ENCODE measurements at places on chromosomes 5 and 9. TPM values are rescaled to one million over a fixed set of nuclear protein-coding genes. Genes with fewer than 3 reads are reported as not detected.

- no peak overlapping the region for H3K4me3 ChIP-seq
- H3K4me1 ChIP-seq = peaks cover 13% of the 10 kb centered on the region
- DNase-seq = no peak
Observed at GRCh38 chr5:168743617-168744016, 164.4 kb upstream of the PANK3 start.

DNA sequence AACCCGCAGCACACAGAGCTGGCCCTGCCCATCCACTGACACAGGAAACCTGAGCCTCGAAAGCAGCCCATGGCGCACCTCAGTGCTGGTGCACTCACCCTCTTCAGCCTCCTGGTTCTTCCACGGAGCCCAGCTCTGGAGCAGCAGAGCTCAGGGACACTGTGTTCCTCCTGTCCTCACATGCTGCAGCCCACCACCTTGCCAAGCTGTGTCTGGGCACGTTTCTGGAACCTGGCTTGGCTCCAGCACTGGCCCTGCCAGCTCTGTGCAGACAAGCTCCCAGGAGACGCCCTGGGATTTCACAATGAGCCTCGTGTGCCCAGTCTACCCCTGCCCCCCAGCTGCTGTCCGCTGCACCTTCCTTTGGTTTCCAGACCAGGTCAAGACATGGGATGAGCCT is 119.5 kb downstream of the SYK start:
- peaks cover 20% of the 10 kb centered on the region for H3K4me1 ChIP-seq
- no peaks in the 10 kb centered on the region for H3K36me3 ChIP-seq
- H3K27ac ChIP-seq = peak overlapping the region; percentile 91
- peak; percentile 74 for DNase-seq
- no peaks in the 10 kb centered on the region for H3K27me3 ChIP-seq

GRCh38 chr9:129176701-129177442 is 1.2 kb downstream of the IER5L start:
- H3K4me1 ChIP-seq = peaks cover 10% of the 10 kb centered on the region
- no peaks in the 10 kb centered on the region for H3K36me3 ChIP-seq
- H3K27me3 ChIP-seq = no peaks in the 10 kb centered on the region
- no peak for DNase-seq
- peak overlapping the region; percentile 96 for H3K27ac ChIP-seq
- peak overlapping the region; percentile 98 for H3K4me3 ChIP-seq

- H3K4me3 ChIP-seq = peak overlapping the region; percentile 54
- H3K4me1 ChIP-seq = peaks cover 31% of the 10 kb centered on the region
- no peak for DNase-seq
- no peaks in the 10 kb centered on the region for H3K36me3 ChIP-seq
Observed at GRCh38 chr9:38048316-38048969, 20.6 kb downstream of the SHB start.

DNA sequence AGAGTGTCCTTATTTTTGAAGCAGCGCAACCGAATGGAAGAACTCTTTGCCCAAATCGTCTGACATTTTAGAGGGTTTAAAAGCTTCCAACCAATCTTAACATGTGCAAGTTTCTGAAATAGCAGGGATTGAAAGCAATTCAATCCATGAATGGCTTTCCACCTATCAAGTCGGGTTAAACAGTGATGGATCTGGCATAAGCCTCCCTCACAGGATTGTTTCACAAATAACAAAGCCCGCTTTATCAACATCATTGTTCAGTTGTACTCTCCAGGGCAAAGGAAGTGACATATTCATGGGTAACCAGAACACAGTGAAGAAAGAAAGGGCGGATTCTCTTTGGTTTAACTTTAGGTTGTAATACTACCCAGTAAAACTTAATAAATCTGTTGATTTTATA is 497.3 kb downstream of the MTRR start:
- no peaks in the 10 kb centered on the region for H3K36me3 ChIP-seq
- H3K4me3 ChIP-seq = no peak overlapping the region
- no peaks in the 10 kb centered on the region for H3K4me1 ChIP-seq
- no peak for DNase-seq

GRCh38 chr9:114084282-114085073 is 6.4 kb upstream of the AMBP start:
- no peak overlapping the region for H3K27ac ChIP-seq
- H3K27me3 ChIP-seq = no peaks in the 10 kb centered on the region
- H3K4me3 ChIP-seq = no peak overlapping the region

- no peak overlapping the region for H3K27ac ChIP-seq
- no peaks in the 10 kb centered on the region for H3K27me3 ChIP-seq
- H3K4me3 ChIP-seq = no peak overlapping the region
- no peak for DNase-seq
Observed at GRCh38 chr9:3897631-3898030, 371.8 kb upstream of the RFX3 start.

DNA sequence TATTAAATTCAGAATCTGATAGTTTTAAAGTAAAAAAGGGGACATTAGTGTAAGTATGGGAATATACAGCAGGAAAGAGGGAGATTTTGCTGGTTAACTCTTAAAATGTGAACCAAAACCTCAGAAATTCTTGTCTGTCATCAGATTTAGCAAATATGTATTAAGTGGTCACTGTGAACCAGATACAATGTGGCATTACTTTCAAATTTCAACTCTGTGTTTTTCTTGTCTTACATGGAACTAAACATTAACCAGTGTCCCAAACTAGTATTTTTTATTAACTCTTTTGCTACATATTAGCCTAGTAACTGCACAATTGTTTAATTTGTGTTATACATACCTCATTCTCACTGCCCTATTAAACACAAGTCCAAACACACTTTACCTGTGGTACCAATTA is 259.9 kb upstream of the RASA1 start:
- no peak overlapping the region for H3K4me3 ChIP-seq
- H3K27ac ChIP-seq = no peak overlapping the region
- no peak for DNase-seq
- H3K4me1 ChIP-seq = peaks cover 4% of the 10 kb centered on the region
- H3K36me3 ChIP-seq = no peaks in the 10 kb centered on the region

DNA sequence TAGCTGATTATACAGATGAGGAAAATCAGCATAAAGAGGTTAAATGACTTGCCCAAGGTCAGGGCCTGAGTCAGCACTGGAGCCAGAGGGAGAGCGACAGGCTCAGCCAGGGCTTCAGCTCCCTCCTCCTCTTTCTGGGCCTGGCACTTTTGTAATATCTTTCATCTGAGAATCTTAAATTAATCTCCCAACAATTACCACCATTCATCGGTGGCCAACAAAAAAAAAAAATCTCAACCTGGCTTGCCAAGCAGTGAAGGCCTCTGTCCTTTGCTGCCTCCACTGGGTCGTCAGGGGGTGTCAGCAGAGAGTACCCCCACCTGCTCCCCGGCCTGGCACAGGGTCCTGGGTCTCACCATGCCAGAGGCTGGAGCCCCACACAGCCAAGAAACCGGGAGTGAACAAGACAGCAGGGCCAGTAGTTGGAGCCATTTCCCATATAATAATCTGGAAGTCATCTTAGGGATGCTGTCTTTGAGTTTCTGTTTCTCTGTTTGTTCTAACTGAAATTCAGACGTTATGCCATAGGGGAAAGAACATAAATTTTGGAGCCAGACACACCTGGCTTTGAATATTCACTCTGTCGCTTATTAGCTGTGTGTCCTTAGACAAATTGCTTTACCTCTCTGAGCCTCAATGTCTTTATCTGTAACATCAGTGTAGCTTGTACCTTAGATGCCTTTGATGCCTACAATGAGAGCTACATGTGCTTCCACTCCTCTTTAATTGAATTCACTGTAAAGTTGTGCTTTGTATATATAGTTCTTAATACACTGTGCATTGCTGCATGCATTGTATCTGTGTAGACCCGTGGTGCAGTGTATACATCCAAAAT is 299.9 kb upstream of the MSX2 start:
- no peak overlapping the region for H3K27ac ChIP-seq
- no peak overlapping the region for H3K4me3 ChIP-seq
- no peaks in the 10 kb centered on the region for H3K36me3 ChIP-seq

DNA sequence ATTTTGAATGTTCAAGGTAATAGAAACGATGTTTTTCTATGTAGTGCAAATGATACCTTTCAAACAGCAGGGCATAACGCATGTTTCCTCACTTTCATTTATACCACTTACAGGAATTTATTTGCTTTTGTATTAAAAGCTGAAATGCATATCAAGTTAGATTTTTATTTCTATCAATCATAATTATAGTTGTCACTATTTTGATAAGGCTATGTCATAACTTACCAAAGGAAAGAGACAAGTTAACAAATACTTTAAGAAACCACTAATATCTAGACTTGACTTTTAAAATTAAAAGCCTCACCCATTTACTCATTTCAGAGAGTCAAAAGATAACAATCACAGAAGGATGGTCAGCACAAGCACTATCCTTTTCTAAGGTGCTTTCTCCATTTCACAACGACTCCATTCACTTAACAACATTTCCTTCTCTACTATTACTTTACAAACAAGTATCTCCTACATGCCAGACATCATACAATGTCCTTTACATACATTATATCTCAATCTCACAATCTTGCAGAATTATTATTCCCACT is 12.6 kb downstream of the ERP44 start:
- H3K27me3 ChIP-seq = no peaks in the 10 kb centered on the region
- H3K27ac ChIP-seq = no peak overlapping the region
- H3K4me1 ChIP-seq = peaks cover 19% of the 10 kb centered on the region
- no peaks in the 10 kb centered on the region for H3K36me3 ChIP-seq

- H3K27ac ChIP-seq = peak overlapping the region; percentile 12
- peaks cover 8% of the 10 kb centered on the region for H3K4me1 ChIP-seq
- peaks cover 8% of the 10 kb centered on the region for H3K36me3 ChIP-seq
- H3K27me3 ChIP-seq = no peaks in the 10 kb centered on the region
Observed at GRCh38 chr5:178941361-178941760, 363 bp downstream of the ZNF454 start.

DNA sequence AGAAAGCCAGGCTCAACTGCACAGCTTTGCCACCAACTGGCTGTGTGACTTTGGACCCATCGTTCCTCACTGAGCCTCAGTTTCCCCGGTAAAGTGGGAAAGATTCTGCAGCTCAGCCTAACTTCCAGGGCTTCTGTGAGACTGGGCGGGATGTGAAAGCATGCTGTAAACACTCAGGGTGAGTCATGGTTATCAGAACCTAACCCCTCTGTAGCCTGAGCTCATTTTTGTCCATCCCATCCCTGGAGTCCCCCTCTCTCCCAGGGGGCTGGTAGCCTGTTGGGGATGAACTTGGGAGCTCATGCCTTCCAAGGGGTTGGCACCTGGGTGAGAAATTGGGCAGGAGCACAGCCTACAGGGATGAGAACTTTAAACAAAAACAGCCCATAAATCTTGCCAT is 2.3 kb downstream of the CCDC69 start:
- no peaks in the 10 kb centered on the region for H3K27me3 ChIP-seq
- peaks cover 39% of the 10 kb centered on the region for H3K4me1 ChIP-seq
- no peaks in the 10 kb centered on the region for H3K36me3 ChIP-seq
- peak overlapping the region; percentile 90 for H3K4me3 ChIP-seq
- DNase-seq = no peak

DNA sequence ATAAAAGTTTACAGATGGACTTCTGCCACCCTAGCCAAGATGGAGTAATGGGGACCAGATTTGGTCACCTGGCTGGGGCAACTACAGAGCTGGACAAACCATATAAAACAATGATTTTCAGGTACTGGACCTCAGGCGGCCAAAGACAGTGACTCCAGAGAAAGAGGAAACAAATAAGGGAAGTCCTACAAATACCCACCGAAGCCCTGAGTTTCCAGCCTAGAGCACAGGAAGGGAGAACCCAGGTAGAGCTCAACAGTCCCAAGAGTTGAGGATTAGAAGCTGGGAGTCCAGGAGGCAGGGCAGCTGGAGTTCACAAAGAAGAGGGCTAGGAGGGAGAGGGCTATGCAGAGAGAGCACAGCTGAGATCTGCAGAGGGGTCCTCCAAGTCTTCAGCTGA is 106.7 kb upstream of the NR5A1 start:
- no peaks in the 10 kb centered on the region for H3K36me3 ChIP-seq
- H3K4me1 ChIP-seq = no peaks in the 10 kb centered on the region
- no peaks in the 10 kb centered on the region for H3K27me3 ChIP-seq
- H3K27ac ChIP-seq = no peak overlapping the region
- no peak for DNase-seq

DNA sequence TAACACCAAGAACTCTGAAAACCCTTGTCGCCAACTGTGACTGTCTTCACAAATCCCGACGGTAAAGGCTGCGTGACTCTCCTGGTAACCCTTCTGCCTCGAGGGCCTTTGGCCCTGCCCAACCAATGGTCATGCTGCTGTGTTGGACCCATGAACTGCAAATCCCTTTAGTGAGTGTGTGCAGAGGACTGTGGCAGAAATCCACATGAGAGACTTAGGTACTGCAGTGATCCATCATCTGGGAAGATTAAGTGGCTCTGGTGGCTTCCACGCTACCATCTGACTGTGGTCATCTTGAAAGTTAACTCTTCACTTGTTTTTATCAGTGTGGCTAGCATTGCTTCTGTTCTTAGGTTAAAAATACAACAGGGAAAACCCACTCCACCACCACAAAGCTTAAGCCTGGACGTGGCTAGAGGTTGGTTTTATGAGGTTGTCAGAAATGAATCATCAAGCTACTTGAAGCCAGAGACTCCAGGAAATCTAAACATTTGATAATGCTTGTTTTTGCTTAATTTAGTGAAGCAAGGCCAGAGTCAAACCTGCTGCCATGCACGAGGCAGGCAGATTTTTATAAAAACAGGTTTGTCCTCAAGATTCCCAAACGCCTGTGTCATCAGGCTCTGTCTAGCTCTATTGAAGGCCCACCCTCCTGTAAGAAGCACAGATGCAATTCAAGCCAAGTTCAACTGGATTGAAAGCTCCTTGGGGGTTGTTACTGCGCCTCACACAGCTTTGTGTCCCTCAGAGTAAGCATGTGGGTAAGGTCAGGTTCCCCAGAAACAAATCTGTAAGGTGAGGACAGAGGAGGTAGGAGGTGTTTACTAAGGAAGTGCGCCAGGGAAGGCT is 52.7 kb upstream of the ERCC6L2 start:
- no peak for DNase-seq
- no peak overlapping the region for H3K4me3 ChIP-seq
- H3K4me1 ChIP-seq = peaks cover 17% of the 10 kb centered on the region
- no peaks in the 10 kb centered on the region for H3K36me3 ChIP-seq
- no peak overlapping the region for H3K27ac ChIP-seq

- H3K36me3 ChIP-seq = no peaks in the 10 kb centered on the region
- DNase-seq = no peak
- no peak overlapping the region for H3K4me3 ChIP-seq
- no peaks in the 10 kb centered on the region for H3K27me3 ChIP-seq
Observed at GRCh38 chr9:34744295-34745221, 34.6 kb upstream of the CCL21 start.

- no peaks in the 10 kb centered on the region for H3K36me3 ChIP-seq
- H3K27ac ChIP-seq = no peak overlapping the region
- no peak for DNase-seq
- H3K27me3 ChIP-seq = no peaks in the 10 kb centered on the region
Observed at GRCh38 chr5:157602505-157602904, 26.9 kb upstream of the ADAM19 start.

- H3K4me3 ChIP-seq = no peak overlapping the region
- H3K27me3 ChIP-seq = no peaks in the 10 kb centered on the region
- no peak overlapping the region for H3K27ac ChIP-seq
- DNase-seq = no peak
Observed at GRCh38 chr9:133463864-133464615, 4.3 kb downstream of the CACFD1 start.

Gene SH3GLB2
- total RNA-seq = 184 TPM

Gene SLC6A3
- not detected for total RNA-seq

Gene DNAI1
- not detected for total RNA-seq

Gene FCN2
- total RNA-seq = not detected

Gene PRPF4
- total RNA-seq = 20.6 TPM

Gene CDKN2B-AS1
- total RNA-seq = not detected

Gene NPDC1
- 71.5 TPM for total RNA-seq

Gene NR4A3
- 9.7 TPM for total RNA-seq

Gene ANKH
- 205 TPM for total RNA-seq

Gene SWI5
- 26.8 TPM for total RNA-seq

Gene PCDHGB5
- total RNA-seq = 20.8 TPM
